Stimulated activated CD8-positive, alpha-beta memory T cell treated with anti-CD3 and anti-CD28 coated beads, Interleukin-4, amount 100 ng/mL, for 4 hours (primary cell): ENCODE measurements at places on chromosomes 7 and 10.

GRCh38 chr10:94208315-94208714 lies 154.4 kb downstream of the NOC3L start:
- no peak for DNase-seq

GRCh38 chr7:129434675-129435318 lies 565 bp downstream of the STRIP2 start:
- DNase-seq, result no peak

- no peak for DNase-seq
Measured at GRCh38 chr7:93150200-93150835, 2.1 kb upstream of the SAMD9L start.

DNA sequence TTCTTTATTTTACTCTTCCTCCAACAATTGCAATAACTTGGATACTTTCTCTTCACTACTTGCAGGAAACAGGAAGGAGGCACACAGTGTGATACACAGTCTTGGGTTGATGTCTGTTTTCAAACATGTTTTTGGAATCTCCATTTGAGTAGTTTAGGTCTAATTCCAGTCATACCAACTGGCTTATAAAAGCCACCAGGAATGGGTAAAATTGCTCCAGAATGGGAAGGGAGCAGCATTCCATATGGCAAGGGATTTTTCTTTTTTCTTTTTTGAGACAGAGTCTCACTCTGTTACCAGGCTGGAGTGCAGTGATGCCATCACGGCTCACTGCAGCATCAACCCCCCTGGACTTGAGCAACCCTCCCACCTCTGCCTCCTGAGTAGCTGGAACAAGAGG lies 545.1 kb upstream of the GALNT17 start:
- DNase-seq, result no peak
